Retina (tissue), 1 donor: ENCODE measurements at places on chromosomes 2 and 18.

- DNase-seq, result no peak
These were observed 73.9 kb downstream of the KYNU start for GRCh38 chr2:142951190-142952007.

- no peak for DNase-seq
These were observed 23.3 kb upstream of the AMMECR1L start for GRCh38 chr2:127909019-127909418.

DNA sequence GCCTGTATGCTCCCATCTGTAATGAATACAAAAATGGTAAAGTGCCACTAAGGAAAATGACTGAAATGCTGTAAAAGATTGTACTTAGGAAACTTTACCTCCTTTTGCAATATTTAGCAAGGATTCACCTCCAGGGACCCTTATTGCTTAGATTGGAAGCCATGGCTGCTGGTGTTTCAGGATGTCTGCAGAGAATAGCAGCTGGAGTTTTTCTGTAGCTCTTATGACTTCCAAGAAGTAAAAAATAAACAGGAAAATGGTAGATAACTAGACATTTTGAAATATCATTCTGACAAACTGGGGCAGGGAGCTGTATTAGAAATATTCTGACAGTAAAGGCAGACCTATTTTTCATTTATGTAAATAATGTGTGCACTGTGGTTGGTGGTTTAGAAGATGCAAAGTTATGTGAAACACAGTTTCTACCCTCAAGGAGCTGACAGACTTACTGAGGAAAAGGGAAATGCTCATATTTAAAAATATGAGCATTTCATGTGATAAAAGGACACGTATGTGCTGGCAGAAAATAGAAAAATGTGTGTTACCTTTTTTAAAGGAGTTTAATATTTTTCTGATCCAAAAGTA is 224.9 kb upstream of the BOD1L2 start:
- no peak for DNase-seq

- no peak for DNase-seq
These were observed 38.8 kb upstream of the UBE2F start for GRCh38 chr2:237927986-237928385.

DNA sequence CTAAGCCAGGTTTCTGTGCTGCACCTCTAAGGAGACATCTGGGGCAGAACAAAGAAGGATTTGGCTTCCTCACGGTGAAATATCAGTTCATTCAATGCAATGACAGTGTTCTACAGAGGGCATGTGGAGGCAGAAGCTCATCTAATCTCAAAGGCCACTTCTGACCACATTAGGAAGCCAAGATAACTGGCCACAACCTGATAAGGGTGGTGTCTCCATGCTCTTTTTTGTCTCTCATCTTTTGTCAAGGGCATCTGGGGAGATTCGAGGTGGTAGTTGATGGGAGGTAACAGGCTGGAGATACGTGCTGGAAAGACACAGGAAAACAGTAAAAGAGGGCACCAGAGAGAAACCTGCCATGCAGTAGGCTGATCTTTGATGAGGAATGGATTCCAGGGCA is 303.9 kb downstream of the LRATD1 start:
- no peak for DNase-seq

DNA sequence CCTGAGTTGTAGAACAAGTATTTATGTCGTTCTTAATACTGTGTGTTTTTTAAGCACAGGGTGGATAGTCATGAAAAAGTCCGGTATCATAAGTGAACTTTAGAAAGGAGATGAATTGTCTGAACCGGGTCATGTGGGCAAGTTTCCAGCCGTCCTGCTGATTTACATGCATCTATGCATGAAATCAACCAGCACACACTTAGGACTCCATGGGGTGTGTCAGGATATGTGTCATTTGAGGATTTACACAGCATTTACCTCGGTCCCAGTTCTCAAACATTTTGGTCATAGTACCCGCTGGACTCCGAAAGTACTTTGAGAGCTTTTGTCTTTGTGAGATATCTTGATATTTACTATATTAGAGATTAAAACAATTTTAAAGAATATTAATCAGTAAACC is 47.5 kb upstream of the TWSG1 start:
- no peak for DNase-seq

GRCh38 chr2:628651-629050 is 48.6 kb downstream of the TMEM18 start:
- DNase-seq, result no peak

DNA sequence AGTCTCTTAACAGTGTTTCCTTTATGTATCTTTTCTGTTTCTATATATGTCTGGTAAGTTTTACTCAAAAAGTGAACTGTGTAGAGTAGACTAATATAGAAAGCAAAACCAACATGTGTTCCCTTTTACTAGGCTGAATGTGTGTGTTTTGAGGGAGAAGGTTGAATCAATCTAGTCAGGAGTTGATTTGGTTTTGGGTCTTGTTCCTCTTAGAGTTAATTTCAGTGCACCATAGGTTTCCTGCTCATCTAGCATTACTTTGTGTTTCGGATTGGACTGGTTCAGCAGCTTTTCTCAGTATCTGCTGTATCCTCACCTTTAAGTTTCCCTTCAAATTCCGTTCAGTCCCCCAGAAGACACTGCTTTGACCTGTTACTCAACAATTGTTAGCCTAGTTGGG is 52.0 kb upstream of the TRIM43 start:
- DNase-seq, result no peak

- DNase-seq, result peak; percentile 55
These were observed 261.7 kb upstream of the HDAC4 start for GRCh38 chr2:239662413-239663120.

DNA sequence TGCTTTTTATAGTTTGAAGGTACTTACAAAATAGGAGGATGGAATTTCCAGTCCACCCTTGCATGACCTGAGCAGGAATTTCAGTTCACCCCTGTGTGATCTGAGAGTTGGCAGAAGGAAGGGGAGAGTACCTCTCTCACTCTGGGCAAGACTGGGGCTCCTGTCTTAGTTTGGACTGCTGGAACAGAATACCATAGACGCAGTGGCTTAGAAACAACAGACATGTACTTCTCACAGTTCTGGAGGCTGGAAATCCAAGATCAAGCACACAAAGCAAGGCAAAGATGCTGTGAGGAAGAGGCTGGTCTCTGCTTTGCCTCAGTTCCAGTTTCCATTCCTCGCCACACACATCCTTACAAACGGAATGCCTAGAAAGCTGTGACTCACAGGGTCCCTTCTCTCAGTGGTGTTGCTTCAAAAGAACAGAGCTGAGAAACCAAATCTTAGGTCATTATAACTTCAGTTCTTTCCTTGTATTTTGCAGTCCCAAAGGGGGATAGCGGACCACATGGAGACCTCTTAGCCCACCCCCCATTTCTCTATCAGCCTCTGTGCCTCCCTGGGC is 108.8 kb upstream of the HAAO start:
- no peak for DNase-seq

- DNase-seq, result no peak
These were observed 207.8 kb downstream of the ACKR3 start for GRCh38 chr2:236777408-236777807.

- DNase-seq, result no peak
These were observed 180.7 kb upstream of the SERPINE2 start for GRCh38 chr2:224219781-224220180.

DNA sequence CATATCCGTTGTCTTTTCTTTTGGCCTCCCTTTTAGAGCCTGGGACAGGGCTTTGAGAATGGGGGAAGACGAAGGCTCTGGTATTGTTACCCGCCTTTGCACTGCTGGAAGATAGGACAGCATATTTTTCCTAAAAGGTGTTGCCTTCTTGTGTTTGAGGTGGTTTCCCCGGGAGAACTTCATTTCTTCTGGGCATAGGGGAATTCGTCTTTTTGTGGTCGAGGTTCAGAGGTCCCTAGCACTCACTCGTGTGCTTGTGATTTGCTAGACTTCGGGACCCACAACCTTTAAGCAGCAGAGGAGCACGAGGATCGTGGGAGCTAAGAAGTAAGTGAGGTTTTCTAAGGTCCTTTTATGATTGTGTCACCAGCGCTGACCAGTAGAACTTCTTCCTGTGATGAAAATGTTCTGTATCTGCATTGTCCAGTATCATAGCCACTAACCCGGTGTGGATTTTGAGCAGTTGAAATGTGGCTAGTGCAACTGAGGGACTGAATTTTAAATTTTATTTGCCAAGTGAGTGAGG is 611 bp downstream of the ZNF512 start:
- DNase-seq, result no peak

- no peak for DNase-seq
These were observed 48.2 kb upstream of the TMEM200C start for GRCh38 chr18:5943514-5943913.

- no peak for DNase-seq
These were observed 791.3 kb downstream of the PLCL1 start for GRCh38 chr2:198595721-198596120.

GRCh38 chr2:236178890-236179235 is 10.7 kb upstream of the GBX2 start:
- DNase-seq, result peak; percentile 46

GRCh38 chr2:138846216-138846821 is 66.1 kb upstream of the NXPH2 start:
- peak; percentile 16 for DNase-seq

GRCh38 chr2:132715386-132716351 is 45.7 kb upstream of the LYPD1 start:
- peak; percentile 9 for DNase-seq

- no peak for DNase-seq
These were observed 1.5 kb downstream of the TTC32 start for GRCh38 chr2:19899985-19900930.

DNA sequence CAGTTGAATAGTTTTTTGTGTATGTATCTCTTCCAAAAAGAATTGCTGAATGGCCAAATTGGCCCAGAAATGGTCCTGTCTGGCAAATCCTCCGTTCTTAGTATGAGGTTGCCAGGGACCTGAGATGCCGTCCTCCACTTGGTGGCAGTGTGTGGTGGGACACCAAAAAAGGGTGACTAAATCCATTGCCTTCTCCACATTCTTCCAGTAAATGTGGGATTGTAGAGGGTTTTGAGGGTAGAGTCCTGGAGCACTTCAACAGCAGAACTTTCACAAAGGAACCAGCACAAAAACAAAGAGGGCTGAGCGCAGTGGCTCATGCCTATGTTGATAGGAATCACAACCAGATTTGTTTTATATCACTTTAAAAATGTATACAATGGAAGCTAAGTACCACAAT is 199.9 kb downstream of the BCL2 start:
- DNase-seq, result peak; percentile 46

- DNase-seq, result peak; percentile 61
These were observed 43.3 kb downstream of the NFATC1 start for GRCh38 chr18:79438898-79439627.

DNA sequence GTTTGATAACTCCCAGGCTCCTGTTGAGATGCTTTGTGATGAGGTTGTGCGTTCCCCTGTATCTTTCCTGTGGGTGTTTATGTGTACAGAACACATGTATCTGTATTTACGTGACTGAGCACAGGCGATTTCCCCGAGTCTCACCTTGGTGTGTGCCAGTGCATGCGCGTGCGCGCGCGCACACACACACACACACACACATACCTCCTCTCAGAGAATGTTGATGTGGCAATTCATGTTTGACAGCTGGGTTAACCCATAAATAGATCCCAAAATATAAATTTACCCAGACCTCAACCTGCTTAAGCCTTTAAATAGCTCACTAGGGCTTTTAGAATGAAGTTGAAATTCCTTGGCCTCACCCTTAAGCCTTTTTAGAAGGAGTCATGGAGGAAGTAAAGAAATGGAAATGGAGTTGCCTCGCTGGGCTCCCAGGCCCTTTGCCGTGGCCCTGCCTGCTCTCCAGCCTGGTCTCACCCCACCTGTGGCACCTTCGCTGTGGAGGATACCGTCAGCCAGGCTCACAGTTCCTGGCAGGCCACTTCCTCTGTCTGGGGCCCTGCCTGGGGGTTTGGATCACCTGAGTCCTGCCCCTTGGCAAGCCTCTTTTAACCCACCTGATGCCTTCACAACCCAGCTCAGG is 20.3 kb downstream of the AGAP1 start:
- no peak for DNase-seq

- DNase-seq, result no peak
These were observed 8.6 kb downstream of the PARD6G start for GRCh38 chr18:80238651-80239260.

- DNase-seq, result no peak
These were observed 737.5 kb downstream of the SATB2 start for GRCh38 chr2:198720266-198720665.

- DNase-seq, result no peak
These were observed 132.3 kb upstream of the RND3 start for GRCh38 chr2:150619607-150620330.

DNA sequence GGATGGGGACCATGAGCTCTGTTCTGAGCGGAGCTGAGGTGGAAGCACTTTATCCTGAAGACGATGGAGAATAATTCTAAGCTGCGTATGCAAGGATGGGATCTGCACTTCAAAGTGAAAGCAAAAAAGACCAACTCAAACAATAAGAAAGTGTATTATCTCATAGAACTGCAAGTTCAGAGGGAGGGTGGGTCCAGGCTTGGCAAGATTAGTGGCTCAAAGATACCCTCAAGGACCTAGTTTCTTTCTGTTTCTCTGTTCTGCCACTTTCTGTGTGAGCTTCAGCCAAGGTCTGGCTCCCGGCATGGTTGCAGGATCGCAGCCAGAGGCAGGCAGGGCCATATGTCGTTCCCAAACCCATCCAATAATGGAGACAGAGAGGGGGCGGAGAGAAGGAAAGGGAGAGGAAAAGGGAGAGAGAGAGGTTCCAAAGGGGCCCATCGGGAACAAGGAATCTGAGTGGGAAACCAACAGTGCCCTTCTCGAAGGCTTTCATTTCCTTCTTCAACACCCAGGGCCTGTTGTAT is 169.2 kb upstream of the NCK2 start:
- DNase-seq, result no peak

DNA sequence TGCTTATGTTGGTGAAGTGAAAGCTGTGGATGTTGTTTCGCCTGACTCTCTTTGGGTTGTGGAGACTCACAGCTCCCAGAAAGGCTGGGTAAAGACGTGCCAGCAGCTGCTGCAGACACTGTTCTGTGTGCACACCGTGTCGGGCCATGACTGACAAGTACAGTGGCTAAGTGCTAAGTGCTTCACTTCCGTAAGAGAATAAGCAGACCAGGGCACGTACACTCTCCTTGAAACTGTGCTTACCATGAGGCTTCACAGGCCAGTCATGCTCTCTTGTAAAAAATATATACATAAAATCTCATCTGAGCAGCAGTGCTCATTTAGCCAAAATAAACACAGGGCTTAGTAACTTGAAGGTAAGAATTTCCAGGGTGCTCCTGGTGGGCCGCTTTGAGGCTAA is 86.0 kb downstream of the NRP2 start:
- no peak for DNase-seq

GRCh38 chr2:185335879-185336278 is 402.7 kb upstream of the FSIP2 start:
- no peak for DNase-seq

- no peak for DNase-seq
These were observed 179.4 kb downstream of the SP3 start for GRCh38 chr2:173785813-173786212.
